ENCODE measurements at places on chromosomes 5 and 9.

GRCh38 chr5:38478166-38478565 lies 78.3 kb downstream of the LIFR start:
- DNase-seq = no peak

- DNase-seq = no peak
Measured at GRCh38 chr5:171205375-171205774, 103.7 kb upstream of the TLX3 start.

- no peak for DNase-seq
Measured at GRCh38 chr5:56913766-56914165, 4.4 kb downstream of the SETD9 start.

GRCh38 chr5:78483809-78484521 lies 123.5 kb downstream of the SCAMP1 start:
- DNase-seq = no peak

DNA sequence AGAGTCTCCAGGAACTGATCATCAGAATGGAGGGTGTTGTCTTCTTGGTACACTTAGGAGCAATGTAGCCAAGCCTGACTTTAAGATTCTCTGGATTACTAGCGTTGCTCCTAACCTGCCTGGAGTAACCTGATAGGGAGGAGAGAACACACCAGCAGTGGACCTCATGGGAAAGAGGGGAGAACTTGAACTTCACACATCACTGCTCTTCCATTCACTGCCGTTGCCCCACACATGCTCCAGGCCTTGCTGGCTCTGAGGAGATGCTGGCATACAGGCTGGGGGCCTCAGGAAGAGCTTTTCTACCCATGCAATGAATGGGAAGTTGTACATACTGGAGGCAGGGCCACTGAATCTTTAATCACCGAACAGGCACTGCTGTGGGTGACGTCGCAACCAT lies 60.3 kb upstream of the ADAMTS16 start:
- no peak for DNase-seq

- no peak for DNase-seq
Measured at GRCh38 chr5:135626636-135627035, 47.8 kb upstream of the CXCL14 start.

GRCh38 chr9:138099803-138100598 lies 222.4 kb downstream of the CACNA1B start:
- no peak for DNase-seq

- no peak for DNase-seq
Measured at GRCh38 chr5:128885649-128886255, 79.5 kb upstream of the SLC27A6 start.

- DNase-seq = no peak
Measured at GRCh38 chr9:71911908-71912335, 483 bp downstream of the C9orf85 start.

DNA sequence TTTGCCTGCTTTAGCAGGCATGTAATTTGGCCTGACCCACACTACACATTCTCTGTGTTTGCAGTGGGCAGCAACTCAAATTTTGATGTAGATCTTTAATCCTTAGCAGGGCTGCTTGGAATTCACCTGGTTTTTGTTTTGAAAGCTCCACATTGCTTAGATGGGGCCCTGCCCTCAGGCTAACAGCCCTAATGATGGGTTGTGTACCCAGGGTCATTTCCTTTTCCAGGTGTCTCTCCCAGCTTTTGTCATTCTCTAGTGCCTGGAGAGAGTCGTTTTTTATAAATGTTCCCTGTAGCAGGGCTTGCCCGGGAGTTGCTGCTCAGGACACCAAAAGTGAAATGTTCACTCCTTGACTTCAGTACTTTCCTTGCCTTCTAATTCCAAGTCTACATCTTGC lies 126.3 kb downstream of the TRIO start:
- DNase-seq = no peak

DNA sequence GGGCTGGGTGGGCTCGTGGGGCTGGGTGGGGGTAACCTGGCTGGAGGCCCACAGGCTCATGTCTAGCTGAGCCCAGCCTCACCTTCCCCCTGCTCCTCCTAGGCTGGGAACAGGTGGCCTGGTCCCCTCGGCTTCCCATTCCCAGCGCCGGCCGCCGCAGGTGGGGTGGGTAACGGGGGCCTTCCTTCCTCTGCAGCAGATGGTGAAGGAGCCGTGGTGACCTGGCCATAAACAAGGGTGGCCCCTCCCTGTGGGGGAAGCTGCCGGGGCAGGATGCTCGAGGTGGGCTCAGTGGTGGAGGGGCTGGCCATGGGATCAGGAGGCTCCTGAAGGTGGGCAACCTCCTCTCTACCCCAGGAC lies 41.0 kb upstream of the EGFL7 start:
- no peak for DNase-seq

DNA sequence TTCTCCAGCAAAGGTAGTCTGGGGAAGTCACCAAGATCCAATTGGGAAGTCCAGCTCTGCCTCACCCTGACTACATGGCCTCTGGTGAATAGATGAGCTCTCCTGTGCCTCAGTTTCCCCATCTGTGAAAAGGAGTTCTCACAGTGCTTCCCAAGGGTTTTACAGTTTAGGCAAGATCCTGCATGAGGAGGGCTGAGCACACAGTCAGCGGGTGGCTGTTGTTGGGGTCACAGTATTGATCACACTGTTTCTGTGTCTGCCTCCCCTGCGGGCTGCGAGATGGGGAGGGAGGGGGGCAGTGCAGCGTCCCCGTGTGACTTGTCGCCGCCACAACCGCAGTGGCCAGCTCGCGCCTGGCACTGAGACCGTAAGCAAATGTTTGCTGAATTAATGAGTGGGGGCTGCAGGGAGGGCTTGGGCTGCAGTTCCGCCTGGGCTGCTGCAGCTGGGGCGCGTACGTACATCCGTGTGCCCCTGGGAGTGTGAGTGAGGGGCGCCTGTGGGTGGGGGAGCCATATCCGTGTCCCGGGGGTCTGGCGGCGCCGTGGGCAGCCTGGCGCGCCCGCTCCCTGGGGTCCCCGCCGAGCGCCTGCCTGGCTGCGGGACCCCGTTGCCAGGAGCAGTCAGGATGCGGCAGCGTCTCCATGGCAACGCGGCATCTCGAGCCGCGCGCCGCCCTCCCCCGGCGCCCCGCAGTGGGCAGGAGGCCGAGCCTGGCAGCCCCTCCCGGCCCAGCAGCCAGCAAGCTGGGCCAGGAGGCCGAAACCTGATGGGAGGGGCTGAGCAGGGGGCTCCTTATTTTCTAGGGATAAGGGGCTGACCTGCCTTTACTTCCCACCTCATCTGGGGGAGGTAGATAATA lies 31.4 kb upstream of the PSD2 start:
- no peak for DNase-seq

- DNase-seq = no peak
Measured at GRCh38 chr5:136810261-136810801, 445.0 kb upstream of the TRPC7 start.

DNA sequence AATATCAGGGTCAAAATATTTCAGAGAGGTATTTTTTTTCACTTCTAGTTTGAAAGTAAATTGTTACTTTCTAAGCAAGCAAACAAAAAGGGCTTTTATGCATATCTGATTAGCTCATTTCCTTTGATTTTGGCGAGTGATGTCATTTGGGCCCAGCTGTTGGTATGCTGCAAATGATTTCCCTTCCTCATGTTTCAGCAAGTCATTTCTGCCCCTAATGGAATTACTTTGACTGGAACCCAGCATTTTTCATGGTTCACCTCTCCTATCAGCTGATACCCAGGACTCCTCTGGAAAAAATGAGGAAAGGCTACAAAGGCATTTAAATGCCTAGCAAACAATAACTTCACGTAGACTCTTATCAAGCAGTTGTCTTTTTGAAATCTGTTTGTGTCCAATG lies 500.6 kb downstream of the EBF1 start:
- no peak for DNase-seq

Measured in omental fat pad (tissue), 4 donors.